ENCODE measurements at places on chromosomes 12 and 14. TPM values are rescaled to one million over a fixed set of nuclear protein-coding genes. Genes with fewer than 3 reads are reported as not detected.

The AVPR1A gene
- total RNA-seq: 5.4 TPM

The PPFIBP1 gene
- 175 TPM for total RNA-seq

The POTEM gene
- not detected for total RNA-seq

The GARIN6 gene
- total RNA-seq: not detected

The TNS2 gene
- 179 TPM for total RNA-seq

DNA sequence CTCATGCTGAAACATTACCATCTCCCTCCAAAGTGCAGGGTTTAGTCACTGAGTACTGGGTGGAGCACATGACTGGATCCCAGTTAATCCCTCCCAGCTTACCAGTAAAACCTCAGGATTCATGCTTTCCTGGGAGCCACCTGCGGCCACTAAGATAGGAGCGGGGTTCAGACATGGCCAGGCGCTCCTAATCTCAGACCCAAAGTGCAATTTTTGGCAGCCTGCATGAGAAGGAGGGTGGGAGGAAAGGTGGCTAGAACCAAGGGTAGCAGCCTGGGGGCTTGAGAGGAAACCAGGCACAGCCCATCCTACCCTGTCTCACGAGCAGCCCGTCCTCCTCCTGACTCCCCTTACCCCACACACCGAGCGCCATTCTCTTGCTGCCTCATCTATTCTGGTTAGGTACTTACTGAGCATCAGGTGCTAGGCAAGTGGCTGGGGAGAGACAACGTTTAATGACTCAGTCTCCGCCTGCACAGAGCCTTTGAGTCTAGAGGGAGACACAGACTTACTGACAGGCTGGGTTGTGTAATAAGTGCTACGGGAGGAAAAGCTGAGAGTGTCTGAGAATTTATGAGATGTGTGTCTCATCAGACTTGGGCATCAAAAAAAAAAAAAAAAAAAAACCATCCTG is 9.9 kb downstream of the GPRC5A start:
- no peak for DNase-seq
- no peak overlapping the region for H3K4me3 ChIP-seq
- H3K4me1 ChIP-seq: no peaks in the 10 kb centered on the region
- H3K27me3 ChIP-seq: no peaks in the 10 kb centered on the region

DNA sequence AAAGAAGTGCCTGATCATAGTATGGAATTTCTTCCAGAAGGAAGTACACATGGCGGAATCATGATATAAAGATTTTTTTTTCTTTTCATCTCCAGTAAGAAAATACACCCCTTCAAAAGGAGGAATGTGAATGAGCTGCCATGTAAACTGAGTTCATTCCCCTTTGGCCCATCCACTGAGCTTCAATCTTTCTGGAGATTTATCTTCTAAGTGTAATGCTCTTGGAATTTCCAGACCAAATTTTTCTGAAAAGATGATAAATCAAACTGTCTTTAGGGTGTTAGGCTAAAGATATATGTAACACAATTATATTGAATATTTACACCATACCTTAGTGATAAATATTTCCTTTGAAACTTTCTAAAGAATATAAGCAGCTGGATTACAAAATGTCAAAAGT is 5.2 kb downstream of the DCN start:
- H3K4me1 ChIP-seq: no peaks in the 10 kb centered on the region
- H3K27ac ChIP-seq: no peak overlapping the region
- no peak for DNase-seq
- no peaks in the 10 kb centered on the region for H3K36me3 ChIP-seq
- no peak overlapping the region for H3K4me3 ChIP-seq

- no peaks in the 10 kb centered on the region for H3K4me1 ChIP-seq
- H3K27me3 ChIP-seq: no peaks in the 10 kb centered on the region
- DNase-seq: no peak
- H3K4me3 ChIP-seq: no peak overlapping the region
These were observed 3.4 kb upstream of the MYRFL start for GRCh38 chr12:69821456-69822159.

DNA sequence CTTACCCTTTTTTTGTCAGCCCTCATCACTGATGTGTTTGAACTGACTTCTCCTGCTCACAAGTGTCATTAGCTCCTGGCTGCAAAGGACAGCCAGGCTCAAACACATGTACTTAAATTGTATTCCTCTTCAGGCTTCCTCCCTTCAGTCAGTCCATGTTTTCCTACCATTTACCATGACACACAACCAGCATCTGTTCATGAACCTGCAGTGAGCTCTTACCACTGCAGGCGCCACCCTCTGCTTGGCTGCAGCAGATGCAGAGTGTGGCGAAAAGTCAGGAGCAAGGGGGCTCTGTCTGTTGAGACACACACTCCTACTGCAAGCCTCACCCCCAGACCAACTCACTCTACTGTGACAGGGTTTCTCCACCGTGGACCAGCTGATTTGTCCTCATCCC is 70.2 kb downstream of the TSPAN11 start:
- no peak overlapping the region for H3K27ac ChIP-seq
- H3K36me3 ChIP-seq: no peaks in the 10 kb centered on the region
- no peak for DNase-seq
- H3K4me3 ChIP-seq: no peak overlapping the region

Data from kidney (tissue), 22 donors.